ENCODE measurements at places on chromosomes 13 and 19. TPM values are rescaled to one million over a fixed set of nuclear protein-coding genes. Genes with fewer than 3 reads are reported as not detected.
A peak's percentile ranks its signal among the peaks of the same experiment; 100 is the strongest.

ZNF606 gene
- 9.0 TPM for total RNA-seq

FCAR gene
- total RNA-seq: 2.0 TPM

- no peak for DNase-seq
These were observed 821.3 kb downstream of the DIAPH3 start for GRCh38 chr13:59342400-59342799.

- DNase-seq: no peak
These were observed at the start of gene SHISA2 for GRCh38 chr13:26051657-26052311. SHISA2 (minus strand) TSS chr13:26052016; CDS start chr13:26050975, 1,041 bp downstream.

- peak; percentile 20 for DNase-seq
These were observed 20.3 kb downstream of the PLA2G4C start for GRCh38 chr19:48090281-48090802.
